Activated T-cell treated with anti-CD3 and anti-CD28 coated beads for 4 hours (primary cell): ENCODE measurements at places on chromosomes 12 and 14.

DNA sequence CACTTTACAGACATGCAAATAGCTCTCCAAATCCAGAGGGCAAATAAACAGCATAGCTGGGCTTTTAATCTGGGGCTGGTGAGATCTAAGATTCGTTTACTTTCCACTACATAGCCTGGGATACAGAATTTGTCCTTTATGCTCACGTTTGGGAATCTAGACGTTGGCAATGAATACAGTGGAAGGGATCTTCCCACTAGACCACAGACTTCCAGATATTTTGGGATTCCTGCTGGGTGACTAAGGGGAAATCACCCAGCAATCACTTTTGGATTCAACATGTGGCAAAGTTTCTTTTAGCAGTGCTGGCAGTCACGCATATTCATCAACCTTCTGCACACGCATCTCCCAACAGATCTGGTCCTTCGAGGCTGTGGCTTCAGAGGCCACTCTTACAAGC is 23.5 kb downstream of the APPL2 start:
- no peak for DNase-seq

DNA sequence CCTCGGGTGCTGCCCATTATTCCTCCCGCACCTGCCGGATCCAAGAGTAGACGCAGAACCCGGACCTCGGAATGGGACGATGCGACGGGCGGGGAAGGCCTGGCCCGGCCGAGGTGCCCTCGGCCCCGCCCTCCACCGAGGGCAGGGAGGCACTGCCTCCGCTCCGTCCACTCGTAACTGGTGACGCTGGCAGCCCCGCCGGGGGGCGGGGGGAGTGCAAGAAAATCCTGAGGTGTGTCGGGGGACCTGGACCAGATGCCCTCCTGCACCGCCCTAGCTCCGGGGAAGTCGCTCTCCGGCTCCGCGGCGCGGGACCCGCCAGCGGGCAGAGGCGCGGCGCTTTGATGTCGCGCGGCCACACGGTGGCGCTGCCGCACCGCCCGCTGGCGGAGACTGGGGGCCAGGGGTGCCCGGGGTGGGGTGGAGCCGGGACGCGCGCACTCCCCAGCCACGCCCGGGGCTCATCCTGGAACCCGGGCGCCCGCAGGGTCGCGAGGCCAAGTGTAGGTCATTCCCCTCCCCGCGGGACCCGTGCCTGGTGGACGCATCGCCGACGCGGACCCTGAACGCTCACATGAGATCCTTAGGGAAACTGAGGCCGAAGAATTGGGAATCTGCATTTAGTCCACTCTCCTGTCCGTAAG is 202.8 kb downstream of the TTC8 start:
- DNase-seq: peak; percentile 29

DNA sequence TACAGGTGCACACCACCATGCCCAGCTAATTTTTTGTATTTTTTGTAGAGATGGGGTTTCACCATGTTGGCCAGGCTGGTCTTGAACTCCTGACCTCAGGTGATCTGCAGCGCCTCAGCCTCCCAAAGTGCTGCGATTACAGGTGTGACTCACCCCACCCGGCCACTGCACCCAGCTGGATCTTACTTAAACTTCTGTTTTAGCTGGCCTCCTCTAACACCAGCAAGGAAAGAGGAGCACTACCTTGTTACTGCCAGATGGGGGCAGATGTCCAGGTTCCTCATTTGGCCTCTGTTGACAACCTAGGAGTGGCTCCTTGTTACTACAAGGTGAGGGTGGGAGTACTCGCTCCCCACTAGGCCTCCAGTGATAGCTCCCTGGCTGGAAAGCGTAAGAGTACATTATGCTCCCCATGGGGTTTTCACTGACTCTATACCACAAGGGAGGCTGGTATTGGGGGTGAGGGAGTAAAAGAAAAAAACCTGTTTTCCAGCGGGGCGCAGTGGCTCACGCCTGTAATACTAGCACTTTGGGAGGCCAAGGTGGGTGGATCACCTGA is 13.2 kb upstream of the ARF6 start:
- DNase-seq: no peak

- no peak for DNase-seq
Observed at GRCh38 chr14:60101786-60102185, 10.1 kb downstream of the PCNX4 start.

- no peak for DNase-seq
Observed at GRCh38 chr14:33589334-33589733, 361.5 kb downstream of the EGLN3 start.

DNA sequence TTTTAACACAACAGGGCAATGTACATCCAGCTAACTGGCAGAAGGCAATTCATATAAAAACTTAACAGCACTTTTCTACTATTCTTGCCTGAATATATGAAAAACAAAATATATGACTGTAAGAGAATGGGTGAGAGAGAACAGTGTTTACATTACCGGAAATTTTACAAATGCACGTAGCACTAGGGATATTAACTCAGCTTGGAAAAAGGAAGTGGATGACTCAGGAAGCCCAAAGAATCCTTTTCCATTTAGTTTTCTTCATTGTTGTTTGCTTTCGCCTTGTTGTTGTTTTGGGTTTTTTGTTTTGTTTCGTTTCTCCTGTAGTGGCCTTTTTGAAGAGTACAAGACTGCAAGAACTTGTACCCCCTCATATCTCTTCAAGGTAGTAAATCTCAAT is 295.5 kb downstream of the EGLN3 start:
- no peak for DNase-seq

DNA sequence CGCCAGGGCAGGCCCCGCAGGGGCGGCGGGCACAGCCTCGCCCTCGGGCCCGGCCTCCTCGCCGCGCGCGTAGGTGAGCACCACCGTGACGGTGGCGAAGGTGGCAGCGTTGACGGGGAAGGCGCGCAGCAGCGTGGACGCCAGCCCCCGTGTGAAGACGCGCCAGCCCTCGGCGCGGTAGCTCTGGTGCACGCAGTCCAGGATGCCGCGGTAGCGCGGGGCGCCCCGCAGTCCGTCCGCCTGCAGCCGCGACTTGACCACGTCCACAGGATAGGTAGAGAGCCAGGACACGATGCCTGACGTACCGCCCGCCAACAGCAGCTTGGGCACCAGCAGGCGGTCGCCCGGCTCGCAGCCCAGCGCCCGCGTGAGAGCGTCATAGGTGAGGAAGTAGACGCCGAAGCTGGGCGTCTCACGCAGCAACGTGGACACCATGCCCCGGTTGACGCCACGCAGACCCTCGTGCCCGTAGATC is 13.9 kb downstream of the SLC25A29 start:
- no peak for DNase-seq

DNA sequence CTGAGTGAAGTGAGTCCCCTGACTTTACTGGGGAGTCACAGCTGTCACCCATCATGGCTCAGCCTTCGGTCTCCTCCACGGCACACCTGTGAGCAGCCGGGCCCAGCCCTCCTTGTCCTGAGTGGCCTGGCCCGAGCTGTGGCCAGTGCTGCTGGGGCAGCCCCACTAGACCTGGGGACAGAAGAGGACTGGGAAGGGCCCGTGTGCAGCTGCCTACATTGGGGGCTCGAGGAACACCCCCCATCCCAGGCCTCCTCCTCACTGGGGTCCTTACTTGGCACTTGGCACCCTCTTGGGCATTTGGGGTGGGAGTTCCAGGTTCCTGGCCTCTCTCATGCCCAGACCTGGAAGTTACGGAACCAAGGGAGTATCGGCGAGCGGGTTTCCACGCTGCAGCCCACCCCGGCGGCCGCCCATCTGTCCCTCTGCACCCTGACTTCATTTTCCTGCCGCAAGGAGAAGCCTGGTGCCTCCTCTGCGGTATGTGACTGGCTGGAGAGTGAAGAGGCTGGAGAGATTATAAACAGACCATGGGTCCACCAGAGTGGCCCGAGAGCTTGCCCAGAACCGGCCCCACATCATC is 179.7 kb downstream of the KIF26A start:
- DNase-seq: no peak
